ENCODE measurements at places on chromosomes 5 and 9. TPM values are rescaled to one million over a fixed set of nuclear protein-coding genes. Genes with fewer than 3 reads are reported as not detected.

- DNase-seq = no peak
These were observed 1.9 kb upstream of the PURA start for GRCh38 chr5:140111859-140112551.

The FBP2 gene
- not detected for total RNA-seq

The C9orf50 gene
- not detected for total RNA-seq

DNA sequence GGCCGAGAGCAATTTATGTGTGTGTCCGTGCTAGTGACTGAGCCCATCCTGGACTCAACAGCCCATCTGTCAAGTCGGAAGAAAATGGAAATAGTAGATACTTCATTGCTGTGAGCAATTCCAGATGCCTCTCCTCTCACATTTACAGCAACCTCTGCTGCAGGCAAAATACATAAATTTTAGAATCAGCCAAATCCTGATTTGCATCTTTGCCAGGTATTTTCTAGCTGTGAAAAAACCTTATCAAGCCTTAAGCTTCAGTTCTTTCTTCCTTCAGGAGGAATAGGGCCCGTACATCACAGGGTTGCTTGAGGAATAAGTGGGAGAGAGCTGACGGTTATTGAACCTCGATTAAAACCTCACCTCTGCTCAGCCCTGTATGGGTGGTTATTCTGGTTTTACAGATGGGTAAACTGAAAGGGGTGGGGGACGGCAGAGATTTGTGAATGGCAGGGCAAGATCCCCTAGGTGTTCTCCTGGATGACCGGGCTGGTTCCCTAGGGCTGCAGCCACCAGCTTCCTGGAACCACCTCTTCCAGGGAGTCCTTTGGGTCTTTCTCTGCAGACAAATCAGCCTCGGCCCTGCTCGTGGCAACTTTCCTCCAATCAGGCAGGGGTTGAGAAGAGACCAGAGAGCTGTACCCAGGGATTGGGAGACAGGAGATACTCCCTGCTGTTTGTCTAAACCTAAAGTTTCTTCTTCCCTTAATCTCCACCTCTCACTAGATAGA is 5.3 kb upstream of the MSX2 start:
- no peak for DNase-seq

DNA sequence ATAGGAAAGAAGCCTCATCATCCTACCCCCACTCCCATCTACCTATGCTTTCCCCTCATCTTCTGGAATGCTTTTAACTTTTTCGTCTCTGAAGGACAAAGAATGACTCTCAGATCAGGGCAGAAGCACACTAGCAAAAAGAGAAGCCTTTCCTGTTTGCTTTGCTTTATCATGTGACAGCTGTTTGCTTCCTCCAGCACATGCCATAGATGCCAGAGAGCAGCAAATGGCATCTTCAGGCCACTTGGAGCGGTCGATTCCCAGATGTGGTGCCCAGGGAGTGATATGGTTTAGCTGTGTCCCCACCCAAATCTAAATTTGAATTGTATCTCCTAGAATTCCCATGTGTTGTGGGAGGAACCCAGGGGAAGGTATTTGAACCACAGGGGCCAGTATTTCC is 294.8 kb downstream of the GADD45G start:
- no peak for DNase-seq

DNA sequence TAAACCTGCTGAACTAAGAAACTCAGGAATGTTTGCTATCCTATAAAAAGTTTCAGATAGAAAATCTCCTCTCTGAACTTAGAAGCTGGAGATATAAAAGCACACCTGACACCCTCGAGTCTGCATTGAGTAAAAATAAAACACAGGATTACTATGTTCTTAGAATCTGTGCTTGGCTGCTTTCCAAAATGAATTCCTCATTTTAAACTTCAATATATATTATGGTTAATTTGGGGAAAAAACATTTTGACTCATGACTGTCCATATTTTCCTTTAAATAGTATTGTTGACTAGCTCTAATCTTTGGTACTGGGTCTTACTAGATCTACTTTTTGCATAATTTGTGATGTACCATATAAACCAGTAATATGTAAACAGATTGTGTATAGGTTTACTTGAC is 36.7 kb downstream of the FBXW2 start:
- no peak for DNase-seq

The PDLIM4 gene
- 97.5 TPM for total RNA-seq

The WDR31 gene
- total RNA-seq = 0.28 TPM

GRCh38 chr9:74503219-74503618 is 6.1 kb downstream of the RORB start:
- no peak for DNase-seq

GRCh38 chr9:99057665-99058625 is 47.0 kb upstream of the TGFBR1 start:
- peak; percentile 81 for DNase-seq

- no peak for DNase-seq
These were observed 173.4 kb upstream of the PANK3 start for GRCh38 chr5:168752416-168753190.

The PCDHA4 gene
- under 0.01 TPM for total RNA-seq

The FCN2 gene
- not detected for total RNA-seq

DNA sequence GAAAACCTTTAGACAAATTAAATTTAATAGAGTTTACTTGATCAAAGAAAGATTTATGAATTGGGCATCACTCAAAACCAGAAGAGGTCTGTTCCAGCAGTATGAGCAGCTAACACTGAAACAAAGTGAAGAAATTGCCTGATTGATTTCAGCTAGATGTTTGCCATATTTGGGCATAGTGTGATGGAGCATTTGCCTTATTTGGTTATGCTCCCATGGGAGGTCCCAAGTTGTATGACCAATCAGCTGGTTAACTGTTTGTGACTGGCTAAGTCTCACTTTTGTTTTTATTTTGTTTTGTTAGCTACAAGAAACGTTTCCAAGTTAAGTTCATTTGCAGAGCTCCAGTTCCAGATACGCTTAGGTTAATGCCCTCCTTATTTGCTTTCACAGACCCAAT is 53.3 kb upstream of the LMNB1 start:
- DNase-seq = no peak

DNA sequence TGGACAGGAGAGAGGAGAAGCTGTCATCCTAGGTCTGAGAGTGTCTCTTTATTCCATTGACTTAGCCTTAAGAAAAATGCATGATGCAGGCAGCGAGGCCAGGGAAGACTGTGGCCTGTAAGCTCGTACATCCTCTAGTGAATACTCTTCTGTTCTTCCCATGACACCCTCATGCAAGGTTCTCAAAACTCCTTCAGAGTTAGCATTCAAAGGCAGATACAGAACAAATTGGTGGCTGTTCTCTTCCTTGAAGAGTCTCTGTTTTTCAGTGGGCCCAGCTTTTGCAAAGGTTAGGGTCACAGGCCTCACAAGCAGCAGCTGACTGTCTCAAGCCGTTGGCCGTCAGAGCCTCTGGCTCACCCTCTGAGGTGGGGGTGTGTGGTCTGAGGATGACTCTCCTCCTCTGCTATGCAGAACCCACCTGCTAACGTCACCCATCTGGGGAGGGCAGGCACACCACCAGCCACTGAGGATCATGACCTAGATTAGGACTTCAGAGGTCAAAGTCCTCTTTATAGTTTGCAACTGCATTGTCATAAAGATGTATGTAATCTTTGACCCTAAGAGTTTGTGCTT is 15.1 kb downstream of the ADCY2 start:
- DNase-seq = no peak

The IL3 gene
- total RNA-seq = not detected

DNA sequence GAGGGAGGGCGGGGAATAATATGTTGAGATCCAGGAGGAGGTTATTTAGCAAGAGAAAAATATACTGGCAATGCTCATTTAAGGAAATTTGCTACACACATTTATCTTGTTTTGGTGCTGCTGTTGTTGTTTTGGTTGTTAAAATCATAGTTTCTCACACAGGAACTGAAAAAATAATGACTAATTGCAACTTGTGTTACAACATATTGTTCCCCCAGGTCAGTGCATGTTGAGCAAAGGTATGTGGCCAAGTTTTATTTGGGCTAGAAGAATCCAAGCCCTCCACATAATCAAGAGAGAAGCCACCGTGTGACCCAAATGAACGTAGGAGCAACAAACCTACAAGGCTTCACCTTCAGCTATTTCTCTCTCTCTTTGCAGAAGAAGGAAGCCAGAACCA is 220.3 kb upstream of the DAPK1 start:
- no peak for DNase-seq

The ARL15 gene
- total RNA-seq = 19.2 TPM

- no peak for DNase-seq
These were observed 113.7 kb downstream of the TMEM232 start for GRCh38 chr5:110612794-110613247.

- no peak for DNase-seq
These were observed 420.9 kb downstream of the IRX2 start for GRCh38 chr5:2330325-2331130.

DNA sequence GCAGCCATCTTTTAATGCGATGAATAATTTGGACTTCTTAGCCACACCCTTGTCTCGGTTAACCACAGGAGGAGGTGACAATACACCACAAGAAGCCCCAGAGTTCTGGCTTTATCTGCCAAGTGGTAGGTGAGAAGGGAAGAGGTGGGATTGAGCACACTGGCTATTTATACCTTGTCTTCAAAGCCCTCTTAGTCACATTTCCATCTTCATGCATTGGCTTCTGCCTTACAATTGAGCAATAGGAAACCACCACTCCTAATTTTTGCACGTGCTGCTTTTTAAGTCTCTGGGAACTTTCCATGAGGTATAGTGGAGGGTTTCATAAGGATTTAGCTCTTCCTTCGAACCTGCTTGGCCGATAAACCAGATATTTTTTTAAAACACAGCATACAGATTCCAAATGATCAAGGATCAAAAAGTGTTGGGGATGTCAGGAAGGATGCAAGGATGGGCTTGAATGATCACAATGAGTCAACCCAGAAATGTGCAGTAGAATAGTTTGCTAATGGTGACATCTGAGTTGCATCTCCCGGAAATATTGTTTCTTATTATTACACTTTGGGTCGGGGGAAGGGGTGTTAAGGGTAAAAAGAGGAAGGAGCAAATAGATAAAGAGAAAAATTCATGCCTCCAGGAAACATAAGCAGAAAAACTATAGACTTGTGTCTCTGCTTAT is 25.5 kb downstream of the PLAC8L1 start:
- peak; percentile 10 for DNase-seq

- DNase-seq = no peak
These were observed 298.4 kb downstream of the CWC27 start for GRCh38 chr5:65067147-65067506.

GRCh38 chr5:94459915-94460314 is 158.5 kb downstream of the KIAA0825 start:
- DNase-seq = no peak

DNA sequence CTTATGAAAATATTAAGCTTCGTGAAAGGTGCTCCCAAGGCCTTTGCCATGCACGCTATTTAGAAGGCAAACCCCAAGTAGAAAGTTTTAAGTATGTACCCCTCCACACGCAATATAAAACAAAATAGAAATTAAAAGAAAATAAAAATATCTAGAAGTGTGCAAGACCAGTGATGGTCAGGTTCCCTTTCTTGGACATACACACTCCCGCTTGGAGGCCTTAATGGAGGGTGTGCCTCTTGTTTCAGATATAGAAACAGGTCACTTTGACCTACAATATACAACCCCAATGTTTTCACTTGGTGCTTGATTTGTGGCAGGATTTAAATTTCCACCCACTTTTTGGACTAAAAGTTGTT is 127.4 kb upstream of the STC2 start:
- no peak for DNase-seq

- no peak for DNase-seq
These were observed 7.5 kb downstream of the DIAPH1 start for GRCh38 chr5:141611289-141611688.

- DNase-seq = peak; percentile 10
These were observed 113.8 kb downstream of the MEF2C start for GRCh38 chr5:88769165-88769564.

DNA sequence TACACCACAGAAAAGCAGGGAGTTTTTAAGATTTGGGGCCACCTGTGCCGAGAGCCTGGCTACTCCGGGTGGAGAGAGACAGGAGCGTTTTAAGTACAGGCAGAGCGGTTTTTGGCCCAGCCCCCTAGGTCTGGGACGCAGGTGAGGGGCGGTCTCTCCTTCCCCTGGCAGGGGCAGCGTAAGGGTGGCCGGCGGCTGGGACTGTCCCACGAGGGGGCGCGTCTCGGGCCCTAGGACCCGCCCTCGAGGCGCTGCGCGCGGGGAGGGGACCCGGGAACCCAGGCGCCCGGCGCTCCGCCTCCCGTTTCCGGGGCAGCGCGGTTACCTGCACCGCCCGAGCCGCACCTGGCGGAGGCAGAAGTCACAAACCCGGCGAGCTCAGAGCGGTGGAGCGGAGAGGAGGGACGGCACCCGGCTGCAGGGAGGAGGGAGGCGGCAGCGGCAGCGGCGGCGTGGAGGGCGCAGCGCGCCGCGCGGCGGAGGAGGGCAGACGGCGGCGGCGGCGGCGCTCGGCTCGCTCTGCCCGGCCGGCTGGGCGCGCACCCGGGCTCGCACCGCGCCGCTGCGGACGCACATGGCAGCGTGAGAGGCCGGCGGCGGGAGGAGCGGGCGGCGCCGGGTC is at the start of gene WWC1:
Gene WWC1 (plus strand): TSS at position 304 of the 622 bp plus-strand sequence. CDS start 508 bp downstream, outside the sequence.
- peak; percentile 26 for DNase-seq

GRCh38 chr9:99185934-99186333 is 35.8 kb downstream of the ALG2 start:
- DNase-seq = no peak

DNA sequence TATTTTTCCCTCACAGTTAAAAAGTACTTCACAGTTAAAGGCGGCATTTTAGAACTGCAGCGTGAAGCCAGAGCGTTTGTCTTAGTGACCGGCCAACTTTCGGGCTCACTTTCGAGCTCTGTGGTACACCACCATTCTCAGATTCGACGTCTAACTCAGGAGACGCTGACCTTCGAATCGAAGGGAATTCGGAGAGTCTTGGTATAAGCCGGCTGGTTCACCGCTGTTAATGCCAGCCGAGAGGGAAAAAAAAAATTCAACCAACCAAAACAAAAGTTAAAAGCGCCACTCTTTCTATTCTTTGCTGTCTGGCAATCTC is 544 bp upstream of the SNX24 start:
- DNase-seq = peak; percentile 7

GRCh38 chr5:82777106-82777505 is 300.1 kb downstream of the TMEM167A start:
- DNase-seq = no peak

DNA sequence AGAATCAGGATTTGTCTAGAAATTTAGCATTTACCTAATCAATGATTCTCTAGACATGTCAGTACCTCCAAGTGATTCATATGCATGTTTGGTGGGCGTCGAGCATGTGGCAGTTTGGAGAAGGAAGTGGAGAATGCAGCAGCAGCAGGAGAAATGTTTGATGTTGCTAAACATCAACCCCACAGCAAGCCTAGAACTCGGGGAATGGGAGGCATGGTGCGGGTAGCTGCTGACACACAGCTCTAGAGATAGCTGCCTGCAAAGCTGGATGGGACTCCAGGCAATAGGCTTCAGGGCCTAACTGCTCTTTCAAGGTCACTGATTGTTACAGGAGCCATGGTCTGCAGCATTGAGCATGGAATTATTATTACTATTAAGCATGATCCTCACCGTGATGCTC is 137.3 kb downstream of the DOCK8 start:
- no peak for DNase-seq

GRCh38 chr5:178355671-178356070 is 123.1 kb upstream of the PHYKPL start:
- no peak for DNase-seq

- DNase-seq = peak; percentile 56
These were observed 105.2 kb downstream of the ST8SIA4 start for GRCh38 chr5:100797861-100798260.

- DNase-seq = peak; percentile 91
These were observed 4.9 kb upstream of the ROR2 start for GRCh38 chr9:91954841-91955471.

GRCh38 chr5:145762833-145763232 is 72.3 kb downstream of the PRELID2 start:
- DNase-seq = no peak

The NME5 gene
- under 0.01 TPM for total RNA-seq
